Stimulated activated CD4-positive, alpha-beta T cell treated with anti-CD3 and anti-CD28 coated beads, Interleukin-2, amount 100 ng/mL, for 4 hours (primary cell): ENCODE measurements at places on chromosomes 11 and 22.

DNA sequence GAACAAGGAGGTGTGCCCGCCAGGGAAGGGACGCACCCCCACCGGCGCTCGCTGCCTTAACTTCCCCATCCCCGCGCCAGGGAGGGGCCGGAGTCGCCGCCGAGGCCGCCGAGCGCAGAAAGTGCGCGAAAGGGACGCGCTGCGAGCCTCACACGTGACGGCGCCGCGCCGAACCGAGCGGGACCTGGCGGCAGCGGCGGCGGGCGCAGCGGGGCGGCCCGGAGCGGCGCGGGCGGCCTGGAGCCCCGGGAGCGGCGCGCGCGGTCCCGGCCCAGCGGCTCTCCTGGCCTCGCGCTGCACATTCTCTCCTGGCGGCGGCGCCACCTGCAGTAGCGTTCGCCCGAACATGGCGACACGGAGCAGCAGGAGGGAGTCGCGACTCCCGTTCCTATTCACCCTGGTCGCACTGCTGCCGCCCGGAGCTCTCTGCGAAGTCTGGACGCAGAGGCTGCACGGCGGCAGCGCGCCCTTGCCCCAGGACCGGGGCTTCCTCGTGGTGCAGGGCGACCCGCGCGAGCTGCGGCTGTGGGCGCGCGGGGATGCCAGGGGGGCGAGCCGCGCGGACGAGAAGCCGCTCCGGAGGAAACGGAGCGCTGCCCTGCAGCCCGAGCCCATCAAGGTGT lies at the start of gene SORL1:
Gene SORL1 (plus strand): TSS at position 329 of the 623 bp plus-strand sequence. CDS start 18 bp downstream, at position 347.
- peak; percentile 56 for DNase-seq

DNA sequence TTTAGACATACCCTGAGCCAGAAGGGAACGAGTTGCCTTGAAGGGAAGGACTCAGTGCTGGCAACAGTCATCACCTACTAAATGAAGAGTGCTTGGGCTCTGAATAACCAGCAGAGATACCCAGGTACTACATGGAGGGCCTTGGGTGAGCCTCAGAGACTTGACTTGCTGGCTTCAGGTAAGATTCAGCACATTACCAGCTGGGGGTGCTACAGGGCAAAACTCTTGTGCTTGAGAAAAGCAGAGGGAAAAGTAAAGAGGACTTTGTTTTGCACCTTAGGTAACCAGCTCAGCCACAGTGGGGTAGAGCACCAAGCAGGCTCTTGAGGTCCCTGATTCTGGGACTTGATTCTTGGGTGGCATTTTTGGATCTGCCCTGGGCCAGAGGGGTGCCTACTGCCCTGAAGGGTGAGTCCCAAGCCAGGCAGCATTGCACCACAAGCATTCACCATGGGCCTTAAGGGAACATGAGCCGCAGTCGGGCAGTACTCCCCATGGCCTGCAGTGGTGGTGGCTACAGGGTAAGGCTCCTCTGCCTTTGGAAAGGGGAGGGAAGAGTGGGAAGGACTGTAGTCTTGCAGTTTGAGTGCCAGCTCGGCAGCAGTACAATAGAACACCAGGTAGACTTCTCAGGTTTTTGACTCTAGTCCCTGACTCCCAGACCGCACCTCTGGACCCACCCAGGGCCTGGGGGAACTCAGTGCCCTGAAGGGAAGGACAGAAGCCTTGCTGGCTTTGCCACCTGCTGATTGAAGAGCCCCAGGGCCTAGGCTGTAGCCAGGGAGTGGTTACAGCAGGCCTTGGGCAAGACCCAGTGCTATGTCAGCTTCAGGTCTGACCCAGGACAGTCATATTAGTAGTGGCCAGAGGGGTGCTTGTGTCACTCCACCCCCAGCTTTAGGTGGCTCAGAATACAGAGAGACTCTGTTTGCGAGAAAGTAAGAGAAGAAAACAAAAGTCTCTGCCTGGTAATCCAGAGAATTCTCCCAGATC lies 22.7 kb upstream of the PLEKHA7 start:
- no peak for DNase-seq

DNA sequence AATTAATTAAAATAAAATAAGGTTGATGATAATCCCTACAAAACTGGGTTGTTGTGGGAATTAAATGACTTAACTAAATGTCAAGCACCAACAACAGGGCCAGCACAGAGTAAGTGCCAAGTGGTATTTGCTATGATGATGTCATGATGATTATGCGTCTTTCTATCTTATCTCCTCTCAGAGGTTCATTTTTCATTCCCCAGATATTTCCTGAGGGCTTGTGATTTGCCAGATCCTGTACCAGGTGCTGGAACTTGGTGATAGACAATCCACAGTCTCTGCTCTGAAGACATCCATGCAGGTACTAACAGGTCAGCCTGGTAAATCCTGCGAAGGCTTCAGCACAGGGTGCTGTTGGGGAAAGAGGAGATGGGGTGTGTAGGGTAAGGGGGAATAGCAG lies 8.1 kb upstream of the MYH9 start:
- DNase-seq = no peak

- no peak for DNase-seq
Observed at GRCh38 chr11:70156291-70157037, 46.6 kb upstream of the FADD start.

DNA sequence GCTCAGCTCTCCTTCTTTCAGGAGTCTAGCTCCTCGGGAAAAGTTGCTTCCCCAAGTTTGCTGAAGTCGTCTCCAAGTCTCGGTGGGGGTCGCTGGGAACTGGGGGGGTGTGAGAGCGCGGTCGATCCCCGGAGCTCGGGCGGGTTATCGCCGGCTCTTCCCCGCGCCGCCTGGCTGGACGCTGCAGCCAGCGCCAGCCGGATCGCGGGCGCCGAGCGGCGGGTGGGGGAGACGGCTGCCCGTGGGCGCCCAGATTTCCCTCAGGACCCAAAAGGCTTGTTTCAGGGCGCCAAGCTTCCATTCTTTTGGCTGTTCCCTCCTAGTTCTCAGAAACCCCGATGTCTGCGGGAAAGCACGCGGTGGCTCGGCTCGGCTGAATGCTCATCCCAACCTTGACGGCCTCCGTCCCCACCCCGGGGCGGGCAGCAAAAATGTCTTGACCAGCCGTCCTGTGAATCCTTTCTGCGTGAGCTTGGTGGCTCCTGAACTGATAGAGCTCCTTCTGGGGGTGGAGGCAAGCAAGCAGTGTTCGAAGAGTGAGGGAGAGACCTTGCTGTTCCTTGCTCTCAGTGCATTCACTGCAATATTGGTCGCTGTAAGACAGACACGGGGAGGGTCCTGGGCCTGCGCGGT lies 1.7 kb downstream of the ZBTB16 start:
- no peak for DNase-seq

DNA sequence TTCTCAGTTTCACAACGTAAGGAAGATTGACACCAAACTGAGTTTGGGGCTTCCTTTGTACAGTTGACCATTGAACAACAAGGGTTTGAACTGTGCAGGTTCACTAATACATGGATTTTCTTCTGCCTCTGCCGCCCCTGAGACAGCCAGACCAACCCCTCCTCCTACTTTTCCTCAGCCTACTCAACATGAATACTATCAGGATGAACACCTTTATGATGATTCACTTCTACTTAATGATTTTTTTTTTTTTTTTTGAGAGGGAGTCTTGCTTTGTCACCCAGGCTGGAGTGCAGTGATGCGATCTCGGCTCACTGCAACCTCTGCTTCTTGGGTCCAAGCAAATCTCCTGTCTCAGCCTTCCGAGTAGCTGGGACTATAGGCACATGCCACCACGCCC lies 14.6 kb downstream of the RBM4 start:
- DNase-seq = no peak

- DNase-seq = no peak
Observed at GRCh38 chr22:45775062-45775461, 103.4 kb downstream of the ATXN10 start.

- DNase-seq = peak; percentile 64
Observed at GRCh38 chr11:46315033-46315738, 32.1 kb upstream of the DGKZ start.

GRCh38 chr11:71442880-71443279 lies 5.3 kb downstream of the DHCR7 start:
- no peak for DNase-seq

DNA sequence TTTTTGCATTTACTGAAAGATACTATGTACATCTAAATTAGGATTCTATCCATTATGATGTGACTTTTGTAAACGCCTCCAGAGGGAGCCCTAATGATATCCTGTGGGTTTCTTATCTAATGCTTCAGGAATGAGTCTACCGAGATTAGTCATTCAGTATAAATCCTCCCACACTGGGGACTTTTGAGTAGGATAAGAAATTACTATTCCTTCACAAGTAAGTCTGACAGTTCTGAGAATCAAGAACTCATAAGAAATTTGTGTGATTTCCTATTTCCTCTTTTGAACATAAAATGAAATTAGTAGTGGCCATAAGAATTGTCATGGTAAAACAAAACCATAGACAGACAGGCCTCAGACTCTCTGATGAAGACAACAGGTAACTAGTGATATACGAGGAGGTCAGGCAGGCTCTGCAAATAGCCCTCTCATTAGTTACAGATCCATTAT lies 10.0 kb upstream of the OR5M1 start:
- no peak for DNase-seq

GRCh38 chr11:29018631-29019030 lies 910.4 kb downstream of the METTL15 start:
- DNase-seq = no peak

DNA sequence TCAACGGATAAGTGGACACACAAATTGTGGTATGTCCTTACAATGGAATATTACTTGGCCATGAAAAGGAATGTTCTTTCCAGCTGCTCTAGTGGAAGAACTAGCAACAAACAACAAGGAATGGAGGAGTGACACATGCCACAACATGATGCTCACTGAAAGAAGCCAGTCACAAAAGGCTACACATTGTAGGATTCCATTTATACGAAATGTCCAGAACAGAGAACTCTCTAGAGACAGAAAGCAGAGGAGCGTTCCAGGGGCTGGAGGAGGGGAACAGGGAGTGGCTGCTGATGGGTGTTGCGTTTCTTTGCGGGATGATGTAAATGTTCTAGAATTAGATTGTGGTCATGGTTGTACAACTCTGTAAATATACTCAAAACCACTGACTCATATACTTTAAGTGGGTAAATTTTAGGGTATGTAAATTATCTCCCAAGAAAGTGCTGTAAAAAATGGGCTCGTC lies 32.4 kb upstream of the PDGFB start:
- no peak for DNase-seq

DNA sequence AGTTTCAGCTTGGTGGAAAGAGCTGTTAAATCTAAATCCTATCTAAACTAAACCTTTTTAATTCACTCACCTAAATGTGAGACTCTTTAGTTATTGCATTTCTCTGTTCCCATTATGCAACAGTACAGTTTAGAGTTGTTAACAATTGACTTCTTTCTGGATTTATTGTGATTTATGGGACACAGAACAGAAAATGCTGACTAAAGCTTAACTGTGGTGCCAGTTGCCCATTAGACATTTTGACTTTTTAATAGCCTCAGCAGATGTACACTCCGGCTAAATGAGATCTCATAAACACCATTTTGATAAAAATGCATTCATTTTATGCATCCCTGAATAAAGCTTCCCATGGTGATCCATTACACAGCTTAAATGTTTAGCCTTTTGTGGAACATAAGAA lies 356.6 kb downstream of the CASP12 start:
- no peak for DNase-seq

DNA sequence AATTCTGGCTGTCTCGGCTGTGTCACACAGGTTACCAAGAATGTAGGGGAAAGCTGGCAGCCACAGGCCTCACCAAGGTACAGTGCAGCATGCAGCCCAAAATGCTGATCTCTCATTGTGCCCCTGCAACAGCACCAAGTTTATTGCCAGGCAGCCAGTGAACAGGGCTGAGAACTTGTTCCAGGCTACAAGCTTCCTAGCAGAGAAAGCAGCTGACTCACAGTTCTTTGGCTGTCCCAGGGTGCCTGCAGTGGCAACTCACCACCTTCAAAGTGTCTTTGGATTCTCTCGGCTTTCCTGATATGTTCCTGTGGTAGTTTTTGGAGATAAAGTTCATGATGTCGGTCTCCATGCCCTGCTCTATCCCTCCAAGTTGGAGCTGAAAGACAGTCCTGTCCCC lies 719.1 kb upstream of the ANO3 start:
- DNase-seq = no peak

DNA sequence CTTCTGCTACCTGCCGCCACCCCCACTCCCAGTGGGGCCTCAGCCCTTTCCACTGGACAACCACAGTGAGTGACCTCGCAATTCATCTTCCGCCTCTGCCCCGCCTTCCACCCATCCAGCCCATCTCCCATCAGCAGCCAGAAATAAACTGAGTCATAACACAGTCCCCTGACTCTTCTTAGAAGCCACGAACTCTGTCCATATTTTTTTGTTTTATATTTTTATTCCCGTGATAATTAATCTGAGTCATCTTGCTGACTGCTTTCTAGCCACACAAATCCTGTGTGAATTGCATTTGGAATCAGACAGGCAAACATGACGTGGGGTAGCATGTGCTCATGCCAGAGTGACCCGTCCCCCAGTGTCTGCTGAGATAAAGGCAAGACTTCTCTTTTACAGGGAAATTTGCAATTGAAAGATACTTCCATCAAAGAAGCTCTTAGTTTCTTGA lies 7.0 kb downstream of the FADD start:
- DNase-seq = no peak

DNA sequence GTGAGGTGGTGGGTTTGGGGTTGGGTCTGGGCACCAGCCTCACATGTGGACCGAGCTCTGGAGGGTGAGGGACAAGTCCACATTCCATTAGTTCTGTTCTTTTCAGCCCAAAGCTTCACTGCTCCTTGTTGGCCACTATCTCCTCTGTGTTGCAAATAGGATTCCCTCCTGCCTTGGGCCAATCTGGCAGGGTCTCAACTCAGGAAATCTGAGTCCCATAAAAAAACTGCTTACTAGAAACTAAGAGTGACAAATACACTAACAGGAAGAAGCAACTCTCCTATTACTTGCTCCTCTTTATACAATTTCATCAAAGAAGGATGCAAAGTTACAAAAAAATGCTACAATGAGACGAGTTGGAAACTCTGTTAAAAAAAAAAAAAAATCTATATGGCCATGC lies 66.2 kb upstream of the CSNK1E start:
- DNase-seq = no peak

- DNase-seq = no peak
Observed at GRCh38 chr11:44029977-44030911, 17.5 kb upstream of the ACCSL start.

GRCh38 chr22:23274146-23274526 lies 93.8 kb downstream of the BCR start:
- DNase-seq = no peak

DNA sequence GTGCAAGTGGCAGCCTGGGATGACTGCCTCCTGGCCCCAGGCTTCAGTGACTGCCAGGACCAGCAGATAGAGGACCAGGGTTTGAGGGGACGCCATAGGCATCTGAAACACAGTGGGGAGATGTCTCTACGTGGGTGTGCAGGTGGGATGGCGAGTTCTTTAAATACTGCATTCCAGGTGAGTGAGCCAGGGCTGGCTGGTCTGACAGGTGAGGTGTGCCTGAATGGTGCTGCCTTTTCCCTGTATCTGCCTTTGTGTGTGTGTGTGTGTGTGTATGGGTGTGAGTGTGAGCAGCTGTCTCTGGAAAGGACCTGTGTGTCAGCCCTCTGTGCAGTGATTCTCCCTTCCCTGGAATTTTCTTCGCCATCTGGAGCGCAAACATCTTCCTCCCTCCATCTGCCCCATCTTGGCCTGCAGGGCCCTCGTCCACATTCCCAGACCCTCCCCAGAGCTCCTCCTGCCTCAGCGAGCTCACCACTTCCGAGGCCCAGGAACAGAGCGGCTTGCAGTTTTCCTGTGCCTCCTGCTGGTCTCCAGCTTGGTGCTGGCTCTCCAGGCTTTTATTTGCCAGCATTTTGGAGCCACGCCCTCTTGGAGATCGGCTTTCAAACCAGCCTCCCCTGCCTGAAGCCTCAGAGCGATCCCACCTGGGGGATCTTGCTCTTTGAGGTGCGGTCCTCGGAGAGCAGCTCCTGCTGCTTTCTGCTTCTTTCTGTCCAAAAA lies at the start of gene GPHA2:
Gene GPHA2 (minus strand): TSS at position 535 of the 723 bp plus-strand sequence. CDS start 433 bp downstream, at position 102.
- DNase-seq = no peak
